CMK (cell line): ENCODE measurements at places on chromosomes 2 and 18.

GRCh38 chr2:51657849-51658248 lies 625.9 kb upstream of the NRXN1 start:
- no peak for DNase-seq

GRCh38 chr18:9612977-9613376 lies 1.4 kb downstream of the PPP4R1 start:
- no peak for DNase-seq

DNA sequence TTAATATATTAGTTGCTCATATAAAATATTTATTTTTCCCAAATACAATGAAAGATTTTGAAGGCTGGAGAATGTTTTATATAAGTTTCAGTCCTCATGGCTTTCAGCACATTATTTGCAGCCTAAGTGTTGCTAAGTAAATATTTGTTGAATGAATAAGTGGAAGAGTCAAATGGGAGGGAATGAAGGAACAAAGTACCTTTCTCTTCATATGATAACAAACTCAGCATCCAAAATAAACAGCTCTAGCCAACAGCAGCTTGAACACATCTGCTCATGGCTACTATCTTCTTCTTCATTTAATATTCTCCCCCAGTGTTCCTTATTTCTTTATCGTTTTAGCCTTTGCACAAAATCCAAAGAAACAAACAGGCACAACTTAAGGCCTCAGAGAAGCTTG lies 385.2 kb upstream of the PIK3C3 start:
- no peak for DNase-seq

- peak; percentile 26 for DNase-seq
Observed at GRCh38 chr2:88692187-88692586, 714 bp downstream of the RPIA start.

DNA sequence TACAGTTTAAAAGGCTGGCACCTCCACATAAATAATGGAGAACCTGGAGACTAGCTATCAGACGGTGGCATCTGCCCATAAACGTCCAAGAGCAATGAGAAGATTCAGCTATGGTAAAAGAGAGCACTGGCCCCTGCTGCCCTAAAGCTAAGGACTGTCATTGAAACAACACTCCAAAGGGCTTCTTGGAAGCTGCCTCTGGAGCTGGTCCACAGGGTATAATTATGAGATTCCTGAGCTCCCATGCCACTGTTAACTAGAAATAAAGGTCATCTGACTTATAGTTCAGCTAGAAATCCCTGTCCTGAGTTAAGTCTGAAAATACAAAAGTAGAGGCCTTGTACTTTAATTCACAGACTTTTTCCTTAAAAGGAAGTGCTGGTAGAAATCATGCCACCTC lies 39.9 kb upstream of the RBMS1 start:
- DNase-seq, result no peak

DNA sequence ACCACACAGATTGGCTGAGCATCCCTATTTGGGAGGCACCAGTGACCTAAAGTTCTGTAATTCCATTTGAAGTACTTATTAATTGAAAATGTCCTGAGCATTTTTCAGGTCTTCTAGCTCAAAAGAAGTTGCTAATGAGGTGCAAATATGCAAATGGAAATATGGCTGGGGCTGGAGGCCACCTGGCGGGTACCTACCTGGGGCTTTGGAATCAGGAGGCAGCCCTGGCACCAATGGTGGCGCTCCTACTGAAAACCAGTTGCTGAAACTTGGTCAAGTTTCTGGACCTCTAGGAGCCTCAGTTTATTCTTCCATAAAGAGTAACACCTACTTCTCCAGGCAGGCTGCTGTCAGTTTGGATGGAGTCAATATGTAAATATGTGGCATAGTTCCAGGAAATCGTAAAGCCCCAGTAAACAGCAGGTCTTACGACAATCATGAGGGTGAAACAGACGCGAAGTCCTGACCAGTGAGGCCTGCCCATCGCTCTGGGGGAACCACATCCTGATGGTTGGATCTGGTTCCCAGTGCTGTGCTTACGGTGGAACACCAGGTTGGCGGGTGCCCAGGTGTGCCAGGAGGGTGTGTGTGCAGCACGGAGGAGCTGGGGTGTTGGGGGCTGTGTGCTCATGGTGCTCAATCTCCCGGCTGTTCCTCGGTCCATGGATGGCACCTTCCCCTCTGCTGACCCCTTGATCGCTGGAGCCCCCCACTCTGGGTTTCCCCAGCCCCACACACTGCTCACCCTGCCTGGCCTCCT lies 186.1 kb downstream of the TWIST2 start:
- no peak for DNase-seq

DNA sequence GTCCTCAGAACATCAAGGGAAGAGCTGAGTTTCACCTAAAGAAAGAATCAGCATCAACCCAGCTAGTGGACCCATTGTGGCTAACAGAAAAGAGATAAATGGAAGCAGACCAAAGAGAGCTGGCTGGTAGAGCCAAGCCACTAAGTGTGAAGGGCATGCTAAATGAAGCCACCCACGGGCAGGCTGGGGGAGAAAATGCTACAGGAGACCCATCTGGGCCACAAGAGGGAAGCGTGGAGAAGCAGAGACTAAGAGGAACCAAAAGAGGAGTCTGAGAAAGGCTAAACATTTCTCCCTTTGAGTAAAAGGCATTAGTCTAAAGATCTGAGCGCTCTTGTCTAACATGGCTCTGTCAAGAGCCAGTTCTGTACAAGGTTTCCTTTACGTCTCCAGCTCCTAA lies 15.8 kb downstream of the CWC22 start:
- DNase-seq, result no peak

DNA sequence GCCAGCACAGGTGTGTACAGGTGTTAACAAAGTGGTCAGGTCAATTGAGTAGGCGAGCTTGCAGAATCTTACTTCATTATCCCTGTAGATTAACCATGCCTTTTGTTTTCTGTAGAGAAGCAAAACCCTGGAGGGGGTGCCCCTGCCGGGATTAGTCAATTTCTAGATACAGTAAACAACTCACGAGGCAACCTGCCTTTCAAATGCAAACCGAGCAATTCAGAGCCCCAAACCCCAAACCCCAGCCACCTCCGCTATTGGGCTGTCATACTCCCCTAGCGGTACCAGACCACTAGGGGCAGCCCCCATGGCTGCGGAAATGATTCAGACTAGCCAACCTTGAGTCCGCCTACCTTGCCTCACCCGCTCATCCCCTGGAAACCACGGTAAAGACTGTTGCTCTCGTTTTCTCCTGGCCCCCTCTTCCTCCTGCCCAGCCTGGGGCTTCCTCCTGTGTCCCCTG lies 61.4 kb upstream of the KIF5C start:
- DNase-seq, result no peak

GRCh38 chr2:17043173-17043572 lies 377.5 kb upstream of the CYRIA start:
- no peak for DNase-seq

DNA sequence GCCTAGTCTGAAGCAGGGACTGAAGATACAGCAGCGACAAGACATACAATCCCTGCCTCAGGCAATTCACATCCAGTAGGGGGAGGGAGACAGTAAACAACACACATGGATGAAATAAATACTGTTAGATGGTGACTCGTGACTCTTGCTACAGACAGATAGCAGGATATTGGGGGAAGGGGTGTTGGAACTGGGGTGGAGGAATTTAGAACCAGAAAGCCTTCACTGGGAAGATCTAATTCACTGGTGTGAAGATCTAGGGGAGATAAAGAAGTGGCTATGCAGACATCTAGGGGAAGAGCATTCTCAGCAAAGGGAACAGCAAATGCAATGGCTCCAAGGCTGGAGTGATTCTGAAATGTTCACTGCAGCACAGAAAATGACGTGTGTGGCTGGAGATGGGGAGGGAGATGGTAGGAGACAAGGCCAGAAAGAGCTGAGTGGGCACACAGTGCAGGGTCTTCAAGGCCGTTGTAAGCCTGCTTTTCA lies 52.6 kb upstream of the TMEM163 start:
- DNase-seq, result peak; percentile 24

DNA sequence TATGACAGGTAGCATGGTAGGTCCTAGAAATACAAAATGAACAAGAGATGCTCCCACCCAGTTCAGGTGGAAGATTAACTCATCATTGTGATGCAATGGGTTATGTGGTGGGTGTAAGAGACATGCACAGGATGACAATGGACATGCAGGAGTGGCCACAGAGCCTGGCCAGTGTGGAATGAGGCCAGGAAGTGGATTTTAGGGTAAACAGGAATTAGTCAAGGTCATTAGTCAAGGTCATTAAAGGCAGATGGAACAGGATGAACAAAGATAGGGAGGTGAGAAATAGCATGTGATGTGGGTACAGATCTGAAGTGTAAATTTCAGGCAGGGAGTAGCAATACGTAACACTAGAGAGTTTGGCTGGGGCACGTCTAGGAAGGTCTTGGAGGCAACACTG lies 15.6 kb upstream of the SERTAD2 start:
- no peak for DNase-seq

DNA sequence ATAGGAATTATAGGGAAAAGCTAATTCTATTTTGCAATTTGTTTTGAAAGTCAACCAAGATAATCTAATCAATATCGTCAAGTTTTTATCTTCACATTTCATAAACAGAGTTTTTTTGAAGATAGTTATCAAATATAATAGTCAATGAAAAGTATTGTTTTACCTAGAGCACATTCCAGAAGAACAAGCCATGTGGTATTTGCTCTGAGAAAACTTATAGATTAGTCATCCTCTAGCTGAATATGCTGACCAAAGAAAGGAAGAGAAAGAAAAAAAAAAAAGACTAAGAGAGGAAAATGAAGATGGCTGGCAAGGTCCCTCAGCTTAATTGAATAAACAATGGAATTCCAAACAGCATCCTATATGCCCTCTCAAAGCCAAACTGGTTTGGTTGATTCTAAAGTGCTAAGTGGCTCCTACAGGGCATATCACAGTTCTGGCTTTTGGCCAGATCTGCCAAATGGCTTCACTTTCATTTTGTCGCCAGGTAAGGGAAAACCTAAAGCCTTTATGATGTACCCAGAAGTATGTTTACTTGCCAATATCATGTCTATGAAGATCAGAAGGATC lies 132.6 kb downstream of the VWC2L start:
- no peak for DNase-seq

DNA sequence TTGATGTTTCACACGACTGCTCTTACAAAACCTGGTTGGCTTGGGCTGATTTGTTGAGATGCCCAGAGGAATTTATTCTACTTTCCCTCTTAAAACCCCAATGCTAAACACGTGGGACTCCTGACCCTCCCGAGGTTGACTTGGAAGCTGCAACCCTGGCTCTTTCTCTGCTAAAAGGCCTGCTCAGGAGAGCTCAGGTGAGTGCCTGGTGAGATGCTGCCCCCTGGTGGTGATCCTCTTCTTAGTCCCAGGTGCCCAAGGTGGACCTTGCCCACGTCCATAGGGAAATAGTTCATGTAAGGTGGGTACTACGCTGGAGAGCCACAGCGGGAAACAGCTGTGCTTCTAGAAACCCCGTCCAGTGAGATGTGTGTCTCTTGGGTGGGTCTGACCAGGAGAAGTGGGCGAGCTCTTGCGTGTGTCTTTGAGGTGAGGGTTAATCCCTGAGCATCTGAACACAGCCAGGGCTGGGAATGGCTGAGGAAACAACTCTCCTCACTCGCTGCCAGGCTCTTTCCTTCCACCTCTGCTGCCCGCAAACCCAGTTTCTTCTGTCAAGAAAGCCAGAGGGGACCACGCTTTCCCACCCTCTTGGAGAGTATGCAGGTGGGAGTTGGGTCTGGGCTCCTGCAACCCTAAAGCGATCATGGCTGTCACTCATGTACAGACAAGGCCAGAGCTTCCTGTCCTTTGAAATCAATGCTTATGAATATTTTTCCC lies 25.5 kb upstream of the PXDN start:
- no peak for DNase-seq

- no peak for DNase-seq
Observed at GRCh38 chr2:81324046-81324445, 1019.5 kb upstream of the LRRTM1 start.

GRCh38 chr2:215660687-215661086 lies 224.8 kb upstream of the FN1 start:
- no peak for DNase-seq

- DNase-seq, result no peak
Observed at GRCh38 chr2:31223749-31224148, 6.4 kb upstream of the CAPN14 start.

DNA sequence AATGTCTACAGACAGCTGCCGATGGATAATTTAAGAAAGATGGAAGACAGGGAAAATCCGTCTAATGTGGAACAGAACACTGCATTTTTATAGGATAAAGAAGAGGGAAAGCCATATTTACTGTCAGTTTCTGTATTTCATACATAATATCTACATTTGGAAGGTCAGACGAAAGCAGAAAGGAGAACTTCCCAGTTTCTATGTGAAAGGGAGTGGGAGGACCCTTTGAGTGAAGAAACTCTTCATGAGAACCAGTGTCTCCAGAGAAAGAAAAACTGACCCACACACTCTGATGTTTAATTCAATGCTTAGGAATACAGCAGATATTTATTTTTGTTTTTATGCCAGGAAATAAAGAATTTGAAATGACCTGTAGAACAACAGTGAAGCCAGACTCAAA lies 127.2 kb downstream of the CALCRL start:
- DNase-seq, result no peak

DNA sequence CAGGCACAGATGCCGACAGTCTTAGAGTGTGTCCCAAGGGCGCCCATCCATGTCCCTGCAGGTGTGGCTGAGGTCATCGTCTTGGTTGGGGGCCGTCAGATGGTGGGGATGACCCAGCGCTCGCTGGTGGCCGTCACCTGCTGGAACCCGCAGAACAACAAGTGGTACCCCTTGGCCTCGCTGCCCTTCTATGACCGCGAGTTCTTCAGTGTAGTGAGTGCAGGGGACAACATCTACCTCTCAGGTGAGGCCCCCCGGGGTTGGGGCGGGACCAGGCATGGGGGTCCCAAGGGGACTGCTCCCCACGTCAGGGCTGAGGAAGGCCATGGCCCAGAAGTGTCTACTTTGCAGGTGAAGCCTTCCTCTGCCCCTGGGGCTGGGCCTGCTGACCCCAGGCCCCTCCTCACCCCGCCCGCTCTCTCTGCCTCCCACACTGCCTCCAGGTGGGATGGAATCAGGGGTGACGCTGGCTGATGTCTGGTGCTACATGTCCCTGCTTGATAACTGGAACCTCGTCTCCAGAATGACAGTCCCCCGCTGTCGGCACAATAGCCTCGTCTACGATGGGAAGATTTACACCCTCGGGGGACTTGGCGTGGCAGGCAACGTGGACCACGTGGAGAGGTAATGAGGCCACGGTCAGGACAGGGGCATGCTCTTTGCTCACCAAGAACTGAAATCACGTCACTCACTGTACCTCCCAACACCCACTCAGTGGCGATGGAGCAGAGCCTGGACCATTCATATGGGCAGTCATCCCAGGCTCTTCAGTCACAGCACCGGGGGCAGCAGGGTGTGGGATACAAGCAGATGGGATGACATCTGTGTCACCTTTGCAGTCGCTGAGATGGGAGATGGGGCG lies 230.8 kb downstream of the ATAD2B start:
- DNase-seq, result no peak

DNA sequence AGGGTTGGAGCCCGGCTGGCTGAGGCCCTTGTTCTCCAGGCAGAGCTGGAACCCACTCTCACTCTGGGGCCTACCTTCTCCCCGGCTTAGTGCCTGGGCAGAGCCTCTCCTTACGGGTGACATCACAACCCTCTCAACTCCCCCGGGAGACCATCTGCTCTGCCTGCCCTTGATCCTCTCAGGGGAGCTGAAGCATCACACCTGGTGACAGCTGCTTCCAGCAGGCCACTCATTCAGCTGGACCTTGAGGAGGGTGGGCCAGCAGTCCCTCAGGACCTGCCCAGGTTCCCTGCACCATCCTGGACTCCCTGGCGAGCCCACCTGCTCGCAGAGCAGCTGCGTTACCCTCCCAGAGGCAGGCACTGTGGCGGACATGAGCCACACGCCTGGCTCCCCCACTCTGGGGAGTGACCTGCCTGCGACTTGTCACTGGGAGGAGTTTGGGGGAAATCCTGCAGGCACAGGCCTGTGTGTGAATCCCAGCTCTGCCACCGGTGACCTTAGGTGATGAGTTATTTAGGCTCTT lies 13.1 kb downstream of the HS6ST1 start:
- no peak for DNase-seq

- DNase-seq, result no peak
Observed at GRCh38 chr18:2406544-2406943, 164.8 kb downstream of the METTL4 start.
